ENCODE measurements at places on chromosomes 1 and 21. TPM values are rescaled to one million over a fixed set of nuclear protein-coding genes. Genes with fewer than 3 reads are reported as not detected.

Gene LRRC71
- not detected for total RNA-seq

Gene AGT
- not detected for total RNA-seq

Gene DDAH1
- not detected for total RNA-seq

Gene MCOLN3
- 2.5 TPM for total RNA-seq

Gene IPP
- 14.5 TPM for total RNA-seq

Gene AGO1
- total RNA-seq, result 20.8 TPM

Gene GNAT2
- not detected for total RNA-seq

Gene DNALI1
- total RNA-seq, result 0.13 TPM

Gene SH3BGR
- total RNA-seq, result 0.88 TPM

Gene IVL
- total RNA-seq, result not detected

Gene LAX1
- 23.2 TPM for total RNA-seq
